NCI-H1417 (cell line): ENCODE measurements at places on chromosomes 4 and X.

- DNase-seq: peak; percentile 12
Observed at GRCh38 chrX:35842674-35843073, 44.5 kb downstream of the MAGEB16 start.

- DNase-seq: no peak
Observed at GRCh38 chrX:57133706-57134105, 3.5 kb downstream of the SPIN2A start.

GRCh38 chr4:179586460-179586859 is 2144.2 kb upstream of the AGA start:
- DNase-seq: no peak

DNA sequence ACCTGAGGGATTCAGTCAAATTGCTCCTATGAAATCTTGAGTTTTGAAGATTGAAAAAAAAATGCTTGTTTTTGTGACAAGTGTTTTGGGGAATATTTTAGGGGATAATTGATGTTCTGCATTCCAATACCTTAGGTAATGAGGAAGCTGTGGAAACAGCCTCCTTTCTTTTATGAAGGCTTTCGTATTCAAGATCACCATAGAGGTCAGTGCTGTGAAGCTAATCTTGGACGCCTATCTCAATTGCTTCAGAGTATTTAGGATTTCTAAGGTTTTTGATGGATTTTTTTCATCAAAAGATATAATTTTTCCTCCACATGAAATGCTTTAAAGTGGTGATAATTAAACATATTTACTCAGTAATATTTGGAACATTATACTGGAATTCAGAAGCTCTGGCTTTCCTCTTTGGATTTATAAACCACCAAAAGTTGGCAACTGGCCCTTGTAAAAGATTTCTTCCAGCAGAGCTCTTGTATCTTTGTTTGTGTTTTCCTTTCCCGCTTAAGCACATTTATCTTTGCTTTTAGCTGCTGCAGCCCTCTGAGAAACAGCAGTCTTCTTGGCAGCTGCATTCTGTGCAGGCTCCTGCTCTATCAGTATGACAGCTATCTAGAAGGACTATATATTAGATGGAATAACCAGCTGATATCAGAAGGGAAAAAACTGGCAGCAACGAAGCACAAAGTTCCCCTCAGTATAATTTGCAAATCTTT is 63.7 kb downstream of the HMGB2 start:
- DNase-seq: no peak

- DNase-seq: no peak
Observed at GRCh38 chrX:153349952-153350351, 16.0 kb downstream of the ZNF275 start.

GRCh38 chr4:1018147-1019020 is 7.0 kb downstream of the FGFRL1 start:
- DNase-seq: no peak

- DNase-seq: peak; percentile 16
Observed at GRCh38 chr4:12178614-12179610, 750.2 kb upstream of the HS3ST1 start.

DNA sequence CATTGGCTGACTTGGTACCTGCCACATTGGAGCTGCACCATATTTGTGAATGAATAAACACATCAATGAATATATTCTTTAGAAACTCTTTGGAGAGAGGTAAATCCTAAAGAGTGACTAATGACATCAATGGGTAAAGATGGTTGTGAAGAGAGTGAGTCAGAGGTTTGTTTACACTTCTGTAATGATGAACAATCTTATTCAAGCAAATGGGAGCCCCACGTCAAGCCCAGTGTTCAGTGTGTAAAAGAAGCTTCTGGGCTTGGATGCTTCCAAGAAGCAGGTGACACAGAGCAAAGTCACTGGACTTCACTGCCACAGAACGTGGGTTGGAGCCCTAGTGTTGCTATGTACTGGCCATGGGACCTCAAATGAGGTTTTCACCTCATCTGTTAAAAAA is 319.0 kb downstream of the STK32B start:
- DNase-seq: peak; percentile 4

DNA sequence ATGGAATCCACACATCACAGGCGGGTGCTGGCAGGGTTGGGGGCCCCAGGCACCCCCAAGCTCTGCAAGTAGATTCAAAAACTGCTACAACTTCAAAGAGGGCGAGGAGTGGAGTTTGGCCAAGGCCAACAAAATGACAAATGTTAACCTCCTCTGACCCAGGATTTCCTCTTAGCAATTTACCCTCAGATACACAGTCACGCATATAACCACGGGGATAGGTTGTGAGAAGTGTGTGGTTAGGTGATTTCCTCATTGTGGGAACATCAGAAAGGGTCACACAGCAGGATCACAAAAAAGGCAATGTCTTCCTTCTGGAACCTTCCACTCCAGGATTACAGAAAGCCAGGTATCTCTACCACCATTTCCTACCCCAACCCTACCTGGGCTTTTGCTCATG is 62.4 kb downstream of the C4orf50 start:
- DNase-seq: no peak

DNA sequence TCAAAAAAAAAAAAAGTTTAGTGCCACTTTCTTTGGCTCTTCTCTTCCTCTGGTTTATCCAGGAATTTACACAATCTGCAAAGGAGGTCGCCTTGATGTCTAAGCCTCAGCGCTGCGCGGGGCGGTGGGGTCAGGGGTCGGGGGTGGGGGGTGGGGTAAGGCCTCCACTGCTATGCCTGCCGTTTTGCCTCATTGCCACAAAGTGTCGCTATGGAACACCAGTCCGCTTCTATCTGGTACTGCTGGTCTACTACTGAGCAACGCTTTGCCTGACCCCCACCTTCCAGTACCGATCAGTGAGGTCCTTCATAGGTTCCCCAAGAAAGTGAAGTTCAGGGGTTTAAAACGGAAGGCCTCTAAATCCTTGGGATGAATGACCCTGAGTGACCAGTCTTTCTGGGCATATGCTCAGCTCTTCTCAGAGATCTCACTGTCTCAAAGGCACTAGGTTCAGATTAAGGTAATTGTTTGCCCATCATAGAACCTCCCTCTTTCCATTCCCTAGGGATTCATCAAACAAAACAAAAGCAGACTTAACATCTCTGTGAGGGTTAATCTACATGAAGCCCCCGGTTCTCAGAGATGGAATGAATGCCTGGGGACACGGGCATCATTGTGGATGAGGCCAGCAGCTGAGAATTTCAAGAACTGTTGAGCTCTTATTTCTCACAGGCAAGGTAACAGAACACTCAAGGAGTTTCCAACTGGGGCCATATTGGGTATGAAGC is 16.9 kb upstream of the TSR2 start:
- DNase-seq: no peak

GRCh38 chrX:150088766-150089518 is 150.7 kb upstream of the EOLA2 start:
- DNase-seq: peak; percentile 60

DNA sequence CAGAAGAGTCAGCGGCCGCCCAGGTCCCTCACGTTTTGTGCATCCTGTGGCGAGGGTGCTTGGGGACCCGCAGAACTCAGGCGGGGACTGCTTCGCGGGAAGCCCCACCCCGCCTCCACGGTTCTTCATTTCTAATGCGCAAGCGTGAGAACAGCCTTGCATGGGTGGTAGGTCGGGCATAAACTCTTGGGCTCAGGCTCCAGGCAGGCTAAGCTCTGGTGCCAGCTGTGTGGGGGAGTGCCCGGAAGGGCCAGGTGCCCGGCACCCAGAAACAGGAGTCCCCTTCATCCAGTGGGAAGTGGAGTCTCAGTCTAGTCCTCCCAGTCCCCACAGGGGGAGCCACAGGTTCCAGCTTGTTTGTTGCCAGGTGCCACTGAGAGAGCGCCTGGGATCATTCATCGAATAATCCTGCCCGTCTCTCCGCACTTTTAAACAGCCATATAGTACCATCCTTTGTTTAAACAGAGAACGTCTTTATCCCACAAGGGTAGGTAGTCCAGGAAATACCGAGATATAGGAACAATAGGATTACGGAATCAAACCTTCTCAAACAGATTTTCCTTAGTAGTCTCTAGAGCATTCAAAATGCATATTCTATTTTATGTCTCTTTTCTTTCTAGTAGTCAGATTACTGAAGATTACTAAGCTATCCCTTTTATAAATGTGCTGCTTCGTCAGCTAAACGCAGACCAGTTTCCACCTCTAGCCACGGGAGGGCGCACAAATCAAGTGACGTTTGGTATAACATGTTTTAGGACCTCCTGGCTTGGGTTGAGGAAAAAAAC is 12.7 kb upstream of the RBBP7 start:
- DNase-seq: peak; percentile 85

DNA sequence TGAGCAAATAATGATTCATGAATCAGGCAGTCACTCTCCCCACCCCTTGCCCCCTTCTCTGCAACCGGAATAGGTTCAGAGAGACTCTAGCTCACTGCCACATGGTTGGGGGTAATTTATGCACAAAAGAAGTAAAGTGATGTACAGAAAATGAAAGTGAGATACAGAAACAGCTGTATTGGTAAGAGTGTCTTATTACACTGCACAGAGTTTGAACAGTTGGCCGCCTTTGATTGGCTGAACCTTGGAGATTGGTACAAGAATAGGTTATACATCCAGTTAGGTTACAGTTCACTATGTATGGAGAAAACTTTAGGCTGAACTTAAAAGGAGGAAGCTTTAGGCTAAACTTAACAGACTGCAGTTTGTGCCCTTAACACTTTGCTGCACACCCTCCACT is 34.6 kb upstream of the DIAPH2 start:
- DNase-seq: no peak

DNA sequence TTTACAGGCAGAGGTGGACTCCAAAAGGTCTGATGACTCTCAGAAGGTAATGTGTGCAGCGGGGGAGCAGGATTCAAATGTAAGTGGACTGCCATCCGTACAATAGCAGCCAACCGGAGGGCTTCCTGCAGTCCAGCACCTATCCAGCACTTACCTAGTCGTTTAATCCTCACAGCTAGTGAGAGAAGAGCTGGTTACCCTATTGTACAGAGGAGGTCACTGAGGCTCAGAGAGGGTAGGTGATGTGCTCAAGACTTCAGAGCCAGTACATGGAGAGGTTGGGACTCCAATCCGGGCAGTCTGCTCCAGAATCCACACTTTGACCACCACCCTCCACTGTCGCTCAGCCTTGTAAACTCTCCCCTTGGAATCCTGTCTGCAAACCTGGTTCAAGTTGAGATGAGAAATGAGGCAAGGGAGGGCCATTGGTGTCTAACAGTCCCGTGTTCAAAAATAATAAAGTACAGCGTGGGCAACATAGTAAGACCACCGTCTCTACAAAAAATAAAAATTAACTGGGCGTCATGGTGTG is 22.5 kb upstream of the JAKMIP1 start:
- DNase-seq: peak; percentile 52

DNA sequence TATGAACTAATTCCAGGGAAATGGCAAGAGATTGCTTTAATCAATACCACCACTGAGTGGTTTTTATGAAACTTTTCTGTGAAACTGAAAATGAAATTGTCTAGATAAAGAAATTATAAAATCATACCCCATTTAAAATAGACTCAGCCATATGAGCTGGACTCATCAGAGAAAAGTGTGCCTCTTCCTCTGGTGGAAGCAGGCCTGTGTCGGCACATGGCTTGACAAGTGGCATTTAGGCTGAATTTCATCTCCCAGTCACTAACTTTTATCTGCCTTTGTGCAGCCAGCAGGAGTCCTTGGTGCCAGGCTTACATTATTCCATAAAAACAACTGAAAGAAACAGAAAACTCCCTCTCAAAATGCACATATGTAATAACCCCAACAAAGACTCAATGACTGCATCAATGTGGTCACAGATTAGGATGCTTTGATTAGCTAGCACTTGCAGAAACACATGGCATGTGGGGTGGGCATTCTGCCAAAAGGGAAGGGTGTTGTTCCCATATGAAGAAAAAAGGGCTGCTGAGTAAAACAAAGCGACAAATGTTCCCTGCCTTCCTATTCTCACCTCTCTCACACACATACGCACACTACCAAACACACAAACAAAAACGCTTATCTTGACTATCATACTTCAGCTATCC is 232.3 kb downstream of the PABPC4L start:
- DNase-seq: peak; percentile 57

- no peak for DNase-seq
Observed at GRCh38 chrX:130179579-130180215, 7.9 kb downstream of the RAB33A start.

- no peak for DNase-seq
Observed at GRCh38 chr4:124953061-124953460, 240.5 kb upstream of the ANKRD50 start.

DNA sequence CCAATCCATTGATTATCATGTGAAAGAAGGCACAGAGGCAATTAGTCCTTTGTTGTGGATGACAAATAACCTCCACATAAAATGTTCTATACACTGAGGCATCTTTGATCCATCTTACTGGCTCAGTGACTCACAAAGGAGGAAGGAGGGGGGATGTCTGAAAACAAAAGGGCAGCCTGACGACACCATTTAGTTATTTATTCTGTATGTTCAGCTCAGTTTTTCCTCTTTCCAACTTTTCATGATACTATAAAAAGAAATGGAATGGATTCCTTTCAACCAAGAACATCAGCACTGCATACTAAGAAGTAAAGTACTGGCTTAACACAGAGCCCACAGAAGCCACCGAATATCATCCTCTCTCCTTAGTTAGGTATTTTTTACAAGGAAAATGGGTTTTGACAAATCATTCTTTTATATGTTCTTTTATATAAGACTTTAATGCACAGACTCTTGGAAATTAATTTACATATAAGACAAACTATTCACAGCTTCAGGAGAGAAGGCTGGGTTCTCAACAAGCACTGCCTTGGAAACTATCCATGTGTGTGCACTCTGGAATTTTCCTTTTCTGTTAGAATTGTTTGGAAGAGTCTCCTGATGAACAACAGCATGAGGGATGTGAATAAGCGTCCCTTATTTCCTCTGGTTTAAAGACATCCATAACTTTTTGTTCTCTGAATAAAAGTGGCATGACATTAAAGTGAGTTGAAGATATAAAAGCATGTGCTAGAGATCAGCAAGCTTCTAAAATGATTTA is 135.6 kb downstream of the TSPAN5 start:
- no peak for DNase-seq

- DNase-seq: no peak
Observed at GRCh38 chr4:46922205-46922604, 13.2 kb upstream of the COX7B2 start.

DNA sequence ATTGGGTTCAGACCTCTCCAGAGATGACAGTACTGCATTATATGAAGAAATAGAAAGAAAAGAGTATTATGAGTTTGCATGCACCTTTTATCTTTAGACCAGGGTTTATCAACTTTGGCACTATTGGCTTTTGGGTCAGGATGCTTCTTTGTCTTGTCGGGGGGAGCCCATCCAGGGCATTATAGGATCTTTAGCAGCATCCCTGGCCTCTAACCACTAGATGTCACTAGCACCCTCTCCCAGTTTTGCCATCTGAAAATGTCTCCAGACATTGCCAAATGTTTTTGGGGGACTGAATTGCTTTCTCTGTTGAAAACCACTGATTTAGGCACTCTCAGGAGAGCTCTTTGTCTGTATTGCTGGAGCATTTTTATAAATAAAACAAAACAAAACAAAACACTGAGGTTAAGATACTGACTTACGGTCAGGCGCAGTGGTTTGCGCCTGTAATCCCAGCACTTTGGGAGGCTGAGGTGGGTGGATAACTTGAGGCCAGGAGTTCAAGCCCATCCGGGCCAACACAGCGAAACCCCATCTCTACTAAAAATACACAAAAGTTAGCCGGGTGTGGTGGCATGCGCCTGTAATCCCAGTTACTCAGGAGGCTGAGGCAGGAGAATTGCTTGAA is 23.6 kb downstream of the CA5B start:
- DNase-seq: peak; percentile 69

GRCh38 chrX:53316111-53316859 is 34.9 kb upstream of the IQSEC2 start:
- DNase-seq: no peak
